Left kidney (tissue), 8 donors: ENCODE measurements at places on chromosomes 1 and 21.
A peak's percentile ranks its signal among the peaks of the same experiment; 100 is the strongest.

DNA sequence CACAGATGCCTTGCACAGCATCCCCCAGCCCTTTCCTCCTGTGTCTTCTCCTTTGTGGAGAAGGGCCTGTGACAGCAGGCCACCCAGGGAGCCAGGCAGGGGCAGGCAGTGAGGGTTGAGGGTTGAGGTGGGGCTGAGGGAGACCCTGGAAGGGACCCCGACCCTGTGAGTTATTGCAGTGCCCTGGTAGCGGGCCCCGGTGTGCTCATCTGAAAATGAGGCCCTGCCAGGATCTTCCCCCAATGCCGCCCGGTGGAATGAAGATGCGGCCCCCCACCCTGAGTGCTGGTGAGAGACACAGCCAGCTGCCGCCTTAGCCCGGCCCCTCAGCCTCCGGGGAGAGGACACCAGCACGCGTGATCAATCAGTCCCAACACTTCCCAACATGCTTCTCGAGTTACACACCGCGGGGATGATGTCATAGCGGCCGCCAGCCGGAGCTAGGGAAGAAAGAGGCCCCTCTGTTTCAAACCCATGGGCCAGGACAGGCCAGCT, 36.2 kb upstream of the ACTRT2 start:
- peak; percentile 82 for DNase-seq

DNA sequence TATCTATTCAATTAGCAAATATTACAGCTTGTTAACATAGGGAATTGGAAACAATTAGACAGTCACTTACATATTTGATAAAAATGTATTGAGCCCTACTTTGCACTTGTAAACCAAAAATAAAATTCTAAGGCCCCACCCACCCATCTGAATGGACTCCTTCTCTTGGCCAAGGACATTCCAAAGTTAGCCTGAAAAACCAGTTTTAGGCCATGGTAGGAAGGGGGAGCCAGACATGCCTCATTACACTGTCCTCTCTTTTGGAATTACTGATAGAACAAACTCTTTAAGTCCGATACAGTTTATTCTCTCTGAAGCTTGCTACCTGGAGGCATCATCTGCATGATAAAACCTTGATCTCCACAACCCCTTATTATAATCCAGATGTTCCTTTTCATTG, 28.0 kb upstream of the TSPAN2 start:
- no peak for DNase-seq

DNA sequence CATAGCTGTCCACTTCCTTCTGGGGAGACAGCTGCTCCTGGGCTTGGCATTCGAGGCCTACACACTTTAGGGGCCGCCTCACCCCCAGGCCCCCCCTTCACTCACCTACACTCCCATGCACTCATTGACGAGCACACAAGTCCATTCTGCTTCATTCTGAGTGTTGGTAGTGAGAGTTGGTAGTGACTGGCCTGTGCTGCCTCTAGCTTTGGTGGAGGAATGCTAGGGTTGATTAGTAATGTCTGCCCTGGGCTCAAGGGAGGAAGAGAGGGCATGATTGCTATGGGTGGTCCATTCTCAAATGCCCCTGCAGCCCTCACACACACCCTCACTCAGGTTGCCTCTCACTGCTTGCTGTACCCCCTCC, 30.4 kb downstream of the TRIM11 start:
- DNase-seq, result no peak

- no peak for DNase-seq
Observed at GRCh38 chr1:14686701-14687100, 88.2 kb downstream of the KAZN start.

DNA sequence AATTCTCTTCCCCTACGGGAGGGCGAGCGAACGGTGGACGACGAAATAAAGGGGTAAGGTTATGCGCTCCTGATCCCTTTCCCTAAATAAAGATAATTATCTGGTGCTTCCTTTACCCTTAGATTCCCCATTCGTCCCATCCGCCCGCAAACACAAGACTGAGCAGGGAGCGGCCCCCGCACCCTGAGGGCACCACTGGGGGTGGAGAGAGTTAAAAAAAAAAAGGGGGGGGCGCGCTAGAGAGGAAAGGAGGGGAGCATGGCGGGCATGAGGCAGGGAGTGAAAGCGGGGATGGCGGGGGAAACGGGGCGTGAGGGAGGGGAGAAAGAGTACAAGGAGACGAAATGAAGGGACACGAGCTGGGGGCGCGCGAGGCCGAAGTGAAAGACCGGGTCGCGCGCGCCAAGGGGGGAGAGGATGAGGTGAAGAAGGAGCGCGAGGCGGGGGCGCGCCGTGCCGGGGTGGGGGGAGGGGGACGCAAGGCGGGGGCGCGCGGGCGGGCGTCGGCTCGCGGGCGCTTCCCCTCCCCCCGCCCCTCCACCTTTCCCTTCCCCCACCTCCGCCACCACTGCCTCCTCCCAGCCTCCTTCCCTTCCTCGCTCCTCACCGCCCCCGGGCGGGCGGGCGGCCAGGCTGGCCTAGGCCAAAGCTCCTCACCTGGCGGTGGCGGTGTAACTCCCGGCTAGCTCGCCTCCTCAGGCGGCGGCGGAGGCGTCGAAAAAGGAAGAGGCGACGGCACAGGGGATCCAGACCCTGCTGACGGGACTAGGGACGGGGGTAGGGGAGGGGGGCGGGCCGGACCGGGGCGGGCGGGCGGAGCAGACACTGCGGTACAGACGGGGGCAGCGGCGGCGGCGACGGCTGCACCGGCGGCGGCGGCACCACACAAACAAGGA, 448 bp downstream of the GATAD2B start:
- no peak for DNase-seq

DNA sequence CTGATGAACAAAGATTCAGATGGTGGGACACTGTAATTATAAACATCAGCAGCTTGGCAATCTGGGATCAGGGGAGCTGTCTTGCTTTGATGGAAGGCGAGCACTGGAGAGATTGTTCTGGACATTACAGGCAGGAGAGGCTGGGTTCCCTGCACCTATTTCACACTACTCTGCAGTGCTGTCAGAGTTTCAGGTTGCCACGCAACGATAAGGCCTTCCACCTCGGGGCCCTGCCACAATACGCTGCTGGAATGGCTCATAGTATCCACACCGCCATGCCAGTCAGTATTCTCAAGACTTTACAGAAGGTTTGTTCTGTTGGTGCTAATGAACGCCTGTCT, 96.8 kb downstream of the GLIS1 start:
- DNase-seq, result no peak

GRCh38 chr1:191699343-191699742, 458.9 kb upstream of the RGS18 start:
- DNase-seq, result no peak

DNA sequence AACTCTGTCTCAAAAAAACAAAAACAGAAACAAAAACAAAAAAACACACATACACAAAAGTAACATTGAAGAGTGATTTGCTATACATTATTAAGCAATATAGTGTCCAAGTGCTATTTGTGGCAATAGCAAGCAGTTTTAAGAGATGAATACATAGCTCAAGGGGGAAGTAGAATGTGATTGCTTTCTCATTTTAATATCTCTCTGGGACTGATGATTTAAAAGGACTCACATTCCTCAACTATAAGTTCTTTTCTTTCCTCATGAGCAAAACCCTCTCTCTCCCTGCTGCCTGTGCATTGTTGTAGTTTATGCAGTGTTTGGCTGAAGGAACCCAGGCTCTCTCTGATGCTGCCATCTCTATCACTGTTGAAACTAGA, 47.0 kb upstream of the CSF1 start:
- no peak for DNase-seq

DNA sequence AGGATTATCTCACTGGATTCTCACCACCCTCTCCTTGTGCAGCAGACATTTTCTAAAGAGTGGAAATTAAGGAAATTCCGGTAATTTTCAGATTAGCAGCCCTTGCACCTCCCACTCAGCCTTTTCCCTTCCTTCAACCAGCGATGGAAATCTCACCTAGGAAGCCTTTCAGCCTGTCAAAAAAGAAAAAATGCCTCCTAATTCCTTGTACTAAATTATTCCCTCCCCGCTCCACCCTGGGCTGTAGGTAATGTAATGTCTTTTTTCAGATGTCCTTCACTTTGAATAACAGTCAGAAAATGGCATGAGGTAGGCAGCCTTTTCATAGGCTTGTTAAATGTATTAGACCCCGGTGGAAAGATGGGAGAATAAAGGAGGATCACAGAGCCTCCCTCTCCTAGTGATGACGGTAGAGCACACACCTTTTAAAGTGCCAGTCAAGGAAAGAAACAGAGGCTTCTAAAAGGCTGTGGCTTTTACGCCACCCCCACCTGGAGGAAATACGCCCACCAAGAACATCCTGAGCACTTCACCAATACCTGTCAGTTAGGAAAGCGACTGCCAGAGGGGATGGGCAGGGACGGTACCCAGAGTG, 62.8 kb upstream of the NEK2 start:
- no peak for DNase-seq

DNA sequence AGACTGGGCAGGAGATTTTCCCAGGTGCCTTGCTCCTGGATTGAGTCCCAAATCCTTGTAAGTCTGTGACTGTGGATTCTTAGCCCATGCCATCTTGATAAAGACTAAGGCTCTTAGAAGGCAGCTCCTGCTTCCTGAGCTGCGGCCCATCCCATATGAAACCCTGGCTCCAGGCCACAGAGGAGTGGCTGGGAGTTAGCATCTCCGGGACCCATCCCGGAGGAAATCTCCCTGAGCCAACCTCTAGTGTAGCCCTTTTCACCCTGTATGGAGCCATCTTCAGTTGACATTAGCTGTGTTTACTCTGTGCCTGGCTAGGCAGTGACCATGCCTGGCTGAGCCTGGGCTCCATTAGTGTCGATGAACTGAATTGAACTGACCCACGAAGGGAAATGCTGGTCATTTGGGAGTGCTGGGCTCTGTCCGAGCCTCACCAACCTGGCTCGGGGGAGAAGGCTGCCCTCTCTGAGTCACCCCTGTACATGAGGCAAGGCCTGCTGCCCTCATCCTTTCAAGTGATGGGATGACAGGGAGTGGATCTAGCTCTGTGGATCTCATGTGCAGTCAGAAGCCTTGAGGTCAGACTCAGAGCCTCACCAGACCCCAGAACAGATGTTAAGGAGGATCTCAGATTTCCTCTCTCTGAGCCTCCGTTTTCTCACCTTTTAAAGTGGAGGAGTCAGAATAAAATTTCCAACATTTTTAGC, 37.5 kb downstream of the LGR6 start:
- DNase-seq, result no peak

GRCh38 chr1:7743346-7743745, 27.8 kb upstream of the VAMP3 start:
- no peak for DNase-seq

GRCh38 chr1:161721738-161722343, 497 bp downstream of the FCRLB start:
- DNase-seq, result no peak

- DNase-seq, result no peak
Observed at GRCh38 chr1:245046315-245046714, 108.5 kb upstream of the KIF26B start.

DNA sequence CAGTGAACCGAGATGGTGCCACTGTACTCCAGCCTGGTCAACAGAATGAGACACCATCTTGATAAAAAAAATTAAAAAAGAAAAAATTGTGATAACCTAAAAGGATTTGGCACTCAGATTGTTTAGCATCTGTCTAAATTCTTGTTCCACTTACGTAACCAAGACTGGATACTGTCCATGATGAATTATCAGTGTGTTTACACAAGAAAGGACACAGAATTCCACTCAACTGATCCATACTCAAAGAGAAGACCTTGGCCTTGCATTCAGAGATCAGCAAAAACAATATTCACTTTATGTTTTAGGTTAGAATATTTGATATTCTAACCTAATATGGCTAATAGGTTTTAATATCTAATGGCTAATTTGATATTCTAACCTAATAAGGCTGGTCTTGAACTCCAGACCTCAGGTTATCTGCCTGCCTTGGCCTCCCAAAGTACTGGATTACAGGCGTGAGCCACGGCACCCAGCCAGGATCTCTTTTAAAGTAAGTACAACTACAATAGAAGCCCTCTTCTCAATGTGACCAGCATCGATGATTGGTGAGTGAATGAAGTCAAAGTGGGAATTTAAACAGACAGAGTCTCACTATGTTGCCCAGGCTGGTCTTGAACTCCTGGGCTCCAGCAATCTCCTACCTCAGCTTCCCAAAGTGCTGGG, 43.1 kb upstream of the COX20 start:
- DNase-seq, result no peak

DNA sequence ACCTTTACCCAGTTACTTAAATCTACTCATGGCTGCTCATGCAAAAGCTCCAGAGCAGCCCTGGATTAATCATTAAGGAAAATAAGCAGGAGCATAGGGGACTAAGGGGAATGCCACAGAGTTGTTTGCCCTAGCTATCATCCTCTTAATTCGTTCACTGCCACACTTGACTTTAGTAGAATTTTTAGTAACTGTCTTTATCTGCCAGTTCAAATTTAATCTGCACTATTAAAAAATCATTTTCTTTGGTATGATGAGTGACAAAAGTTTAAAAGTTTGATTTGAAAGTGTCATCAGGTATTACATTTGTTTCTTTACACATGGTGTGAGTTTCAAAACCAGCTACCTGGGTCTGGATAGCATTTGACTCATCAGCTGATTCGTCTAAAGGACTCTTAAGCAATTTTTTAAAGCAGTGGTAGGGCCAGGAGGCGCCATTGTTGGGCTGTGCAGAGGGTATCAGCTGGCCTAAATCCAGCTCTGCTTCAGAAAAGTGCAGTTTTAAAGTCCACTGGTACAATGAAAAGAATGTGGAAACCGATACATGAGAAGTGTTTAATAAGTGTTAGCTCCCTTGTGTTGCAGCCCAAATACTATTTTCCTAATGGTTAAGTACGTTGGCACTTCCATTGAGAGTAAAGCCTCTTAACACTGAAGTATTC, 69.9 kb upstream of the DR1 start:
- DNase-seq, result peak; percentile 32

DNA sequence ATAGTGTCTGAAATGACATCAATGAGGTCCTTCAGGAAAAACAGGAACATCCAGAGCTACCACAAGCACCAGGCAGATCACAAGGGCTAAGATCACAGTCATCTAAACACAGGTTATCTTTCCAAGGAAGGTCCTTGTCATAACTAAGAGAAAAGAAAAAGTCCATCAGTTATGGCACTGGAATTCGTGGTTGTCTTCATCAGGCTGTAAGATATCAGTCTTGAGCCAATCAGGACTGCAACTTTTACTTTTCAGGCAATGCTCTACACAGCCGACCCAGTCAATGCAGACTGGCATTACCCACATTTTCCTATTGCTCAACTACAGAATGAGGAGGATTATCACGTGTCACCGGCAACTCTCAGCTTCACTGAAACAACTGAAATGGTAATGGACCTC, 26.4 kb downstream of the SORT1 start:
- no peak for DNase-seq

DNA sequence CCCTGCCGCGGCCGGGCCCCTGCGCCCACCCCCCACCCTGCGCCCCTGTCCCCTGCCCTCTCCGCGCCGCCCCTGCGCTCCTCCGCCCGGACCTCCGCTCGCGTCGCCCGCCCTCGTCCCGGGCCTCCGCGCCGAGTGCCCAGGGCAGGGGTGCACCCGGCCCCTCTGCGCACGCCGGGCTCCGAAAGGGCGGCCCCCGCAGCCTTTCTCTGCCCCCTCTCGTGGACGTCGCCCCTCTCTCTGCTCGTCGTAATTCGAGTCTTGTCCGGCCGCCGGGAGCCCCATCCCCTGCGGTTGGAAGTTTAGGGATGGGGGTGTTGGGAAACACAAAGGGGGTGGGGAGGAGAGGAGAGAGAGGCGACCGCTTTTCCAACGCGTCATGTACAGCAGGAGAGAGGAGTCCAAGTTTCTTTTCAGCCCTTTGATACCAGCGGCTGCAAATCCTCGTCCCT, 407 bp downstream of the GALNT2 start:
- DNase-seq, result peak; percentile 28

GRCh38 chr1:93967306-93967705, 58.1 kb upstream of the GCLM start:
- DNase-seq, result peak; percentile 61
